ENCODE measurements at places on chromosomes 5 and 9.

- DNase-seq = no peak
Measured at GRCh38 chr5:166977911-166978422, 1313.5 kb upstream of the WWC1 start.

DNA sequence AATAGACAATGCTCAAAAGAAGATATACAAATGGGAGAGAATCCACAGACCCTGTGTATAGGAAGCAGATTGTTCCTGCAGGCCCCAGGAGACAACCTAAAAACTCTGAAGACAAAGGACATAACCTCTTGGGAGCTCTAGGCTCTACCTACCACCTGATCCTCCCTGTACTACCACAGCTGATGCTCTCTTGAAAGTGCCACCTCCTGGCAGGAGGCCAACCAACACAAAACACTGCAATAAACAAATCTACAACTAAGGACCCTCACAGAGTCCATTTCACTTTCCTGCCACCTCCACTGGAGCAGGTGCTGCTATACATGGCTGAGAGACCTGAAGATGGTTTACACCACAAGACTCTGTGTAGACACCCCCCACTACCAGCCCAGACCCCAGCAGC lies 49.0 kb downstream of the STARD4 start:
- DNase-seq = no peak

DNA sequence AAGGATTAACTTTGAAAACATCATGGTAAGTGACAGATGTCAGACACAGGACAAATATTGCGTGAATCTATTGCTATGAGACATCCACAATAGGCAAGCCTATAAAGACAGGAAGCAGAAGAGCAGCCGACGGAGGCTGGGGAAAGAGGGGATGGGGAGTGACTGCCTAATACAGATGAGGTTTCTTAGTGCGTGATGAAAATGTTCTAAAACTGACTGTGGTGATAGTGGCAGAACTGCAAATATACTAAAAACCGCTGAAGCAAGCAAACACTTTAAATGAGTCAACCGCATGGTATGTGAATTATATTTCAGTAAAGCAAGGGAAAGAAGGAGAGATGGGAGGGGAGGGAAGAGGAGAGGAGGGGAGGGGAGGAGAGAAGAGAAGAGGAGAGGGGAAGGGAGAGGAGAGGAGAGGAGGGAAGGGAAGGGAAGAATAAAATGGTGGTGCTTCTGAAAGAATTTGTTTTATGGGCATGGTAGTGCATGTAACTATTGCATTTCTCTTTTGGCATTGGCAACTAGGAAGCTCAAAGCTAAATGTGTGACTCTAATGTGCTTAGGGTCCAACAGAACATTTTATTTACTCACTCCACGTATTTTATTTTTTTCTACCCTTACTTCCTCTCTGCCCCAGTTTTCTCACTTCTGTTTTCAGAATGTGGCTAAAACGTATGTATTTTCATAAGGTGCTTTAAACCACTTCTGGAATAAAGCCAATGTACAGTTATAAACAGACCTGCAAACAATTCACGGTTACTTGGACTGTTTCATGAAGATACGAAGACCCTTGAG lies 21.3 kb downstream of the AKNA start:
- no peak for DNase-seq

- no peak for DNase-seq
Measured at GRCh38 chr5:8879248-8879647, 666.6 kb downstream of the SEMA5A start.

- DNase-seq = no peak
Measured at GRCh38 chr9:18793122-18793521, 239.9 kb downstream of the SAXO1 start.

DNA sequence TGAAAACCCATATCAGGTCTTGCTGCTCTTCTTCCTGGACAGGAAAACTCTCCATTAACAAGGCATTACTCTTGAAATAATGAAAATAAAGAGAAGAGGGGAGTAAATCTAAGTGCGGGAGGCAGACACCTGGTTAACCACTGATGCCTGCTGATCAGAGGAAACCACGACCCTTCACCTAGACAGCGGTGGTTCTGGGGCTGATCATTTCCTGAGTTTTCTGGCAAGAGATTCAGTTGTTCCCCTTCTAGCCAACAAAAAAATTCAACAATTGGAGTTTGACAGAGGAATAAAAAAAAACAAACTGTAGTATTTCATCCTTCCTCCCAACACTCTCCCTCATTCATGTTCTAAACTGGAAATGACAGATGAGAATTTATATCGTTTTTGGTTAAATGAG lies 3.0 kb downstream of the RLN2 start:
- no peak for DNase-seq

DNA sequence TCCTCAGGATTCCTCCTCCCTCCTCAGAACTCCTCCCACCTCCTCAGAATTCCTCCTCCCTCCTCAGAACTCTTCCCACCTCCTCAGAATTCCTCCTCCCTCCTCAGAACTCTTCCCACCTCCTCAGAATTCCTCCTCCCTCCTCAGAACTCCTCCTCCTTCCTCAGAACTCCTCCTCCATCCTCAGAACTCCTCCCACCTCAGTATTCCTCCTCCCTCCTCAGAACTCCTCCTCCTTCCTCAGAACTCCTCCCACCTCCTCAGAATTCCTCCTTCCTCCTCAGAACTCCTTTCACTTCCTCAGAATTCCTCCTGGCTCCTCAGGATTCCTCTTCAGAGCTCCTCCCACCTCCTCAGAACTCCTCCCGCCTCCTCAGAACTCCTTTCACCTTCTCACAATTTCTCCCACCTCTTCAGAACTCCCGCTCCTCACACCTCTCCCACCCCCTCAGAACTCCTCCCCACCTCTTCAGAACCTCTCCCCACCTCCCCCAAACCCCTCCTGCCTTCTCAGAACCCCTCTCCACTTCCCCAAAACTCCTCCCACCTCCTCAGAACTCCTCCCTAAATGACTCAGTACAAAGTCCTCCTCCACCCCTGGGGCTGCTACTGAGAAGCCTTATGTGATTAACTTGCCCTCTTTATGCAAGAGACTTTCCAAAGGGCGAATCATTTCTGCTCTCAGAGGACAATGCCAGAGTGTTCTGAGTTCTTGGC lies 23.2 kb downstream of the SLC46A2 start:
- DNase-seq = peak; percentile 25

DNA sequence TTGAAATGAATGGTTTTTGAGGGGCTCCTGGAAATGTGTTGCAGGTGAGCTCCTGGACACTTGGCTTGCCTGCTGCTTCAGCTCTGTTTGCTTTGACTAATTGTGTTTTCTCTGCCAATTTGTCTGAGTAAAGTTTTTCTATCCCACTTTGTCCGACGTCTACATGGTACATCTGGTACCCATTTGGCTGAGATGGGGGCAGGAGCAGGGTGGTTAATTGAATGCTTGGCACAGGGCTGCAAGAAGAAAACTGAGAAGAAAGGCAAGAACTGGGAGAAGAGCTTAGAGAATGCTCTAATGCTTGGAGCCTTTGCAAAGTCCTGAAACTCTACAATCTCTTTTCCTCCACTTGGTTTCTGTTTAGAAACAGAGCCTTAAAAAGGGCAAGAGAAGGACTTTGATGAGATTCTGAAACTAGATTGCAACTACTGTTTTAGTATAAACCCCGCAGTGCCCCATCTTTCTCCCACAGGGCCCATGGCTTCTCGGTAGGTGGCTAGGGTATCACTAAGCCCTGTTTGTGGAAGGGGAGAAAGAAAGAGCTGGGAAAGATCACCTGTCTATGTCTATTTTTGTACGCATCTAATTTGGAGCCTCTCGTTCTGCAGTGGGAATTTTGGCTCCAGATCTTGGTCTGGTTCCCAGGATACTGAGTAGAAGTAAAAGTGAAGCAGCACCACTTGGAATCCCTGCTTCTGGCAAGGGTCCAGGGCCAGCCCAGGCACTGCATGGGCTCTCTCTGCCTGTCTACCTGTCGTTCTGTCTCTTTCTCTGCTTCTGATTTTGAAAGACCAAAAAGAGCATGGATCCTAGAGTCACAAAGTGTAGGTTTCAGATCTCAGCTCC lies 214.4 kb downstream of the SEMA6A start:
- DNase-seq = no peak

- peak; percentile 47 for DNase-seq
Measured at GRCh38 chr9:21812946-21813568, 10.6 kb downstream of the MTAP start.

- no peak for DNase-seq
Measured at GRCh38 chr9:126797903-126798302, 6.9 kb upstream of the ZBTB43 start.

- DNase-seq = no peak
Measured at GRCh38 chr9:114719290-114719689, 37.3 kb upstream of the TEX48 start.

DNA sequence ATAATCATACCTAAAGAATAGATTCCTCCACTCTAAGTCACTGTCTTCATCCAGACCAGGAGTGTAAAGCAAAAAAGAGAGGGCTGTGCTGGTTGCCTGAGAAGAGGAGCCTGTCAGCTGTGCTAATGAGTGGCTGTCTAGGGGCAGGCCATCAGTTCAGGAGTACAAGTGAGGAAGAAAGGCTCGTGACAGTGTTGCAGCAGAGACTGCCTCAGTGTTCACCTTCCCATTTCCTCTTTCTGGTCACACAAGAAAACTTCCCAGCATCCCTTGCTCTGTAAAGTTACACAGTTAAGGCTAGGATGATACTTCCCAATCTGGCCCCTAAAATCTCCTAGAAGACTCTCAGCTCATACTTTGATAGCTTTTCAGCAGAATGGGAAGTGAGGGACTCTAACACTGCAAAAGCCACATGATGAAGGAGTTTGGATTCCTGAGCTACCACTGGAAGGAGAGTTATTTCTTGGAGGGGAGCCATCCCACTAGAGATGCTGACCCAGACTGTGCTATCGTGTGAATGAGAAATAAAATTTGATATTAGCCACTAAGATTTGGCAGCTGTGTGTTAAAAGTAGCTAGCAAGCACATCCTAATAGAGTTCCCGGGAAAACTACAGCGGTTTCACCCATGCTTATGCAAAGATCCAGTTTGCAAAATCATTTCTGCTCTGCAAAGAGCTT lies 67.1 kb downstream of the ADAMTS12 start:
- DNase-seq = no peak

DNA sequence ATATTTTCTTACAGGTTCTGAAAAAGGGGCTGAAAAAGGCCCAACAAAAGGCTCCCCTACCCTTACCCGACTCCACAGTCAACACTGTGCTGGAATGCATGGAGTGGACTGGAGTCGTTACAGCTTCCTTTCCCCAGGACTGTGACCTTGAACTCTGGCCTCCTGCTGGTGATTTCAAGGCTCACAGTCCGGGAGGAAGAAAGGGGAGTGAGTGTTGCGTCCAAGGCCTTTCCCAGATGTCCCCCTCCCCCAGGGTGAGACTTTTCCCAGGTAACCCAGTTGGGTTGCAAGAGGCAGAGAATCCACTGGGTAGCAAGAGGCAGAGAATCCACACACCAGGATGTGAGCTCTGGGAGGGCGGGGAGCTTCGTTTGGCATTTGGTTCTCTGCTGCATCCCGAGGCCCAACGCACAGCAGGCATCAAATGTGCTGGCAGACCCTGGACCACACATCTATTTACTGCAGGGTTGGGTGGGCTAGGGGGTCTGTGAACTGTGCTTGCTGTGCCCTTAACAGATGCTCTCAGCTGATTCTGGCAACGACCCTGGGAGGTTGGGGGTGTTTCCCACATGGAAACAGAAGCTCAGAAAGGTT lies 37.5 kb downstream of the FABP6 start:
- DNase-seq = no peak

DNA sequence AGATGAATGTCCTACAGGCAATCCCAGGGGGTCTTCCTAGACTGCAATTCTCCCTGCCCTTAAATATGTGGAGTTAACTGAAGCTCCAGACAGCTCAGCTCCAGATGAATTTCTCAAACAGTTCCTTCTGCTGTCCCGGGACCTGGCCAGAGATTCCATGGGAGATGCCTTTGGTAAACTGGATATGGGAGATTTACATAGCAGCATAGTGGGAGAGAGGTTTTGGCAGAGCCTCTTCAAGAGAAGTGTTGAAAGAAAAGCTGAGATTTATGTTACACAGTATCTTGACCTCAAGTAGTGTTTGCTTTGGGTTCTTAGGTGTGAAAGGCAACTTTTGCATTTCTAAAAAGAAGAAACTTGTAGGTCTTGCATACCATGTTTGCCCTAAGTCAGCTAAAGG lies 364.9 kb downstream of the ARRDC3 start:
- no peak for DNase-seq

- DNase-seq = peak; percentile 4
Measured at GRCh38 chr5:92580814-92581213, 1000.2 kb downstream of the NR2F1-AS1 start.

DNA sequence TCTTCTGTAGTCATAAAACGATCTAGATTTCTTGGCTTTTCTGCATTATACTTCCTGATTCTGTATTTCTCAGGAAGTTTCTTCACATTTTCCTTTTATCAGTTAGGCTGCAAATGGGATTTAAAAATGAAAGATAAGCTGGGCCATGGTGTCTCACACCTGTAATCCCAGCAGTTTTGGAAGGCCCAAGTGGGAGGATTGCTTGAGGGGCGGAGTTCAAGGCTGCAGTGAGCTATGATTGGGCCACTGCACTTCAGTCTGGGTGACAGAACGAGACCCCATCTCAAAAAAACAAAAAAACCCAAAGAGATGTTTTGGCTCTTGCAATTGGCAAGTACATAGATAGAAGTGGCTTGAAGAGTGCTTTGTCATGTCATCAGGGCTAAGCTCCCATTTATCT lies 26.2 kb upstream of the APC start:
- no peak for DNase-seq

- no peak for DNase-seq
Measured at GRCh38 chr5:54624805-54625568, 107.4 kb downstream of the SNX18 start.

- DNase-seq = no peak
Measured at GRCh38 chr9:113738496-113738892, 137.6 kb upstream of the ZNF618 start.

DNA sequence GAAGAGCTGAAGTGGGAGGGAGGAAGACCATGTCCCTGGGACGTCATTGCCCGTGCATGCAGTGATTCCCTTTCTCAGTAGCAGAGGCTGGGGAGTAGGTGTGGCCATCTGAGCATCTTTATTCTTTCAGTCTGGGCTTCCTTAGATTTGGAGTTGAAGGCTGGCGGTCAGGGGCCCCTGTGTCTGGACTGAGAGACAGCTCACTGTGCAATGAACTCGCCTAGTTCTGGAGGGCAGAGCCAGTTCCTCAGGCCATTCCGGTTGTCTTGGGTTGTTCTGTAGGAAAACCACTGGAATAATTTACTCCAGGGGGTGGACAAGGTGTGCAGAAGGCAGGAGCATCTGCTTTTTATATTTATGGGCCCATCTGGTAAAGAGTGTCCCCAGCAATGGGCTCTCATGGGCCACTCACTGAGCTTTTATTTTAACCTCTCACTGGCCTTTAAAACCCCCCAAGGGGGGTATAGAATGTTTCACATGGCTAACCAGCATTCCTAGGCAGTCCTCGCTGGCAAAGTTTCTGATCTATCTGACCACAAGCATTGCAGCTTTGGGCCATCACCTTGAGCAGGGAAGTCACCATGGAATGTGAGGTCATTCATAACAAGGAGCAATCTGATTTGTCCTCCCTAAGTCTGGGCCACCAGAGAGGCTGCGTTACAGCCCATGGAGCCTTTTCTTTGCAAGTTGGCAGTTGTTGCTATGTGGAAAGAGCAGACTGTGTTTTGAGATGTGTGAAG lies 9.2 kb downstream of the STC2 start:
- DNase-seq = no peak

GRCh38 chr5:149609640-149610219 lies 28.4 kb downstream of the ARHGEF37 start:
- DNase-seq = no peak

- DNase-seq = no peak
Measured at GRCh38 chr5:160166069-160166972, 47.1 kb upstream of the PWWP2A start.

Measured in T1000 (cell line).